ENCODE measurements at places on chromosomes 1 and 21.

- no peak for DNase-seq
These were observed 56.0 kb upstream of the PLXNA2 start for GRCh38 chr1:208300084-208300770.

- no peak for DNase-seq
These were observed 20.2 kb downstream of the LDLRAP1 start for GRCh38 chr1:25563330-25564215.

GRCh38 chr1:173117108-173117633 lies 66.4 kb upstream of the TNFSF18 start:
- DNase-seq = no peak

GRCh38 chr1:21436488-21437340 lies 3.2 kb upstream of the NBPF3 start:
- no peak for DNase-seq

- no peak for DNase-seq
These were observed 97.3 kb downstream of the SLC35F3 start for GRCh38 chr1:234001817-234002216.

- DNase-seq = no peak
These were observed 3.5 kb downstream of the PPP1R15B start for GRCh38 chr1:204408074-204408507.

DNA sequence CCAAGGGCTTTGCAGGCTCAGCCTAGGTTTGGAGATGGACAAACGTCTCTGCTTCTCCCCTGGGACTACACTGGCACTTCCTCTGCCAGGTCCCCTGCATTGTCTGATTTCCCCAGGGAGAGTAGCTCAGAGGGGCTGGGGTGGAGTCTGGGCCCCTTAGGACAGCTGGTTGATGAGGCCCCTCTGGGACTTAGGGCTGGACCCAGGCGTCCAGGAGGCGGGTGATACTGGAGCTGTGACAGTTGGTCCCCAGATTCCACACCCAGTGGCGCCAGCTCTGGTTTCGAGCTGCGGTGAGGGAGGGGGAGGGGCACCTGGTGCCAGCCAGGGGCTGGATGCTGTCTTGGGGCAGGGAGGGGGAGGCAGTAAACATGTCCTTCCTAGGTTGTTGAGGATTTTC lies 7.4 kb upstream of the MEX3A start:
- no peak for DNase-seq

DNA sequence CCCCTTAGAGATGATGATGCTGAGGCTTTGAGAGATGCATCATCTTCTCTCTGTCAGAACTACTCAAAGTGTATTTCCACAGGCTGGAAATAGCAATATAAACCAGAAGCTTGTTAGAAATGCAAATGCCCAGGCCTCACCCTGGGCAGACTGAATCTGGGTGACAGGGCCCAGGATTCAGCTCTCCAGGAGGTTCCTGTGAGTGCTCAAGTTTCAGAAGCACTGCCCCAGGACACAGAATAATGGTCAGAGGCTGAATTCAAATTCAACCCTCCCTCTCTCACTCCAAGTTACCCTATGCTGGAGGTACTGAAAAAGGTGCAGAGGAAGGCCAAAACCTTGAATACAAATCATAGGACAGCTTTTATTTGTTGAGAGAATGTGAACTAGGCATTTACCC lies 98.5 kb upstream of the NGF start:
- no peak for DNase-seq

- no peak for DNase-seq
These were observed 110.4 kb upstream of the IPO9 start for GRCh38 chr1:201718346-201719202.

Measured in B cell (primary cell).